Umbilical cord (tissue), 2 donors: ENCODE measurements at places on chromosomes 6 and 20.

- DNase-seq, result no peak
Observed at GRCh38 chr6:35391240-35391968, 49.0 kb downstream of the PPARD start.

DNA sequence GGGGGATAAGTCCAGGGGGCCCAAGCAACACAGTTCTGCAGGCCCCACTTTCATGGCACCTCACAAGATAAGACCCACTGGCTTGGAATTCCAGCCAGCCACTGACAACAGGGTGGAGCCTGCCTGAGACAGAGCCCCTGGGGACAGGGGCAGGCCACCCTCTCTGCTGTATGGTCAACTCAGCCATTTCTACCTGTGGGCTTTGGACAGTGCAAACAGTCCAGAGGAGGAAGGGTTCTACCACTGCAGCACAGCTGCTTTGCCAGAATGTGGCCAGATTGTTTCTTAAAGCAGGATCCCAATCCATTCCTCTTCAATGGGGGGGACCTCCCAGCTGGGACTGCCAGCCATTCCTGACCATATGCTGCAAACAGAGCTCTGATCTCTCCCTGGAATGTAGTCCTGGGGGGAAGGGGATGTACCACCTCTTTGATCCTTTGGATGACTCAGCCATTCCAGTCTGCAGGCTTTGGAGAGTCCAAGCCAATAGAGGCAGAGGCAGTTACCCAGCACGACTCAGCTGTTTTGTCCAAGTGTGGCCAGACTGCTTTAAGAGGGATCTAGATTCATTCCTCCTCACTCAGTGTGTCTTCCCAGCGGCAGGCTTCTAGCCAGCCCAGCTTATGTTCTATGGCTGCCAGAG lies 842.2 kb downstream of the EPHA7 start:
- no peak for DNase-seq

DNA sequence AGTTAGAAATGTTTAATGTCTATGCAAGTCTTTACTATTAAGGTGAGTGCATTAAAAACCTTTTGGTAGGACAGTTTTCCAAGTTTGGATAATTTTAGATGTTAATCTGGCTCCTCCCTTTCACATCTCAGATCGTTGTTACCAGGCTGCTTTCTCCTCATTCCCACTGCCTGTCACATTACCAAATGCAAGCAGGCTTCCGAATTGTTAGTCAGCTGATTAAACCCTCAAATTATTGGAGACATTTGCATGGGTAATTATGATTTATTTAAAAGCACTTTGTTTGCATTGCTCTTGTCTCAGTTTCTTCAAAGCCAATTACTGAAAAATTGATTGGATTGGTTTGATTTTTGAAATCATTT lies 816.5 kb downstream of the KIF16B start:
- DNase-seq, result no peak

- no peak for DNase-seq
Observed at GRCh38 chr20:43960231-43960630, 45.6 kb downstream of the TOX2 start.

DNA sequence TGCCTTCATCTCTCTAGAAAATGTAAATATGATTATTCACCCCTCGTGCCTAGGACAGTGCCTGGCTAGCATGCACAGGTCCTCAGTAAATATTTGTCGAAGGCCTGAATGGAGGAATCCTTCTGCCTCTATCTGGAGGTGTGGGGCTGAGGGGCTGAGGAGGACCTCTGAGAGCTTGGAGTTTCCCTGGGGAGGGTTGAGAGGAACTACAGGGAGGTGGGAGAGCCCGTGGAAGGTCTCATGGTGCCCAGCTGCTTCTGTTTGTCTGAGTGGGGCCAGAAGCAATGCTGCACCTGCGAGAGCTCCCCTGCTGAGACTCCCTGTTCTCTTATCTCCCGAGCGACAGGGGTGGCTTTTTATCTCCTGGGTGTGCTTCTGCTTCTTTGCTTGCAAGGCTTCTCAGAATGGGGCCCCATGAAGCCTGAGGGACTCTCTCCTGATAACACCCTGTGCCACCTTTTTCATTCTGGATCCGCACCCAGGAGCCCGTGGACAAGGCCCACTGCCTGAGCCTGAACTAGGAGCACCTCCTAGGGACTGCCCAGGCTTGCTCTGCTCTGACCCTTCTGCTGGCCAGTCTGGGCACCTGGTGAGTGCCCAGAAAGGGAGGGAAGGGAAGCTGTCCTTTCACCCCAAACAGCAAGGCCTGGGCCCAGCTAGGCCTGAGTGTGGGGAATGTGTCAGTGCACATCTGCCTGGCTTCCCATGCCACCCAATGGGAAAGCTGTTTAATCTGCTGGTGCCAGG lies 2.4 kb downstream of the SLC29A1 start:
- no peak for DNase-seq

DNA sequence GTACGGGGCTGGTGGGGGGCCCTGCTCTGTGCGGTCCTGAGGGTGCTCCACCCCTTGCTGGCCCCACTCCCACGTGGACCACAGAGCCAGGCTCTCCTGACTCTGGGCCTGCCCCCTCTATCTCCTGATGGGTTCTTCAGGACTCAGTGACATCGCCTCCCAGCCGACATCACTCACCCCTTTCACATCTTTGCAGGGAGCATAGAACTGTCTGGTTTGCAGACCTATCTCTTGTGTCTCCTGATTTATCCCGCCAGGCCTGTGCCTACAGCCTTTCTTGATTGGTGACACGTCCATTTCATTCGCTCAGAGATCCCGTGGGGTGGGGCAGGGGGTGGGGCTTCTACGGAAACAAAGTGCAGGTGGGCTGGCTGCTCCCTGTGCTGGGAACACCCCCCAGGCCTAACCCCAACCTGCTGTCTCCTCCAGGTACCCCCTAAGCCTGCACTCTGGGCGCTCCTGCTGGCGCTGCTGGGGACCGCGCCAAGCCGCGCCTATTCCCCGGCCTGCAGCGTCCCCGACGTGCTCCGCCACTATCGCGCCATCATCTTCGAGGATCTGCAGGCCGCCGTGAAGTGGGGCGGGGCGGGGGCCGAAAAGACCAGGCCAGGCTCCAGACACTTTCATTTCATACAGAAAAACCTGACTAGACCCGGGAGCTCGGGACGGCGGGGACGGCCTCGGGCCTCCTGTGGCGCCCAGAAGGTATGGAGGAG lies 1.7 kb downstream of the C20orf204 start:
- no peak for DNase-seq

DNA sequence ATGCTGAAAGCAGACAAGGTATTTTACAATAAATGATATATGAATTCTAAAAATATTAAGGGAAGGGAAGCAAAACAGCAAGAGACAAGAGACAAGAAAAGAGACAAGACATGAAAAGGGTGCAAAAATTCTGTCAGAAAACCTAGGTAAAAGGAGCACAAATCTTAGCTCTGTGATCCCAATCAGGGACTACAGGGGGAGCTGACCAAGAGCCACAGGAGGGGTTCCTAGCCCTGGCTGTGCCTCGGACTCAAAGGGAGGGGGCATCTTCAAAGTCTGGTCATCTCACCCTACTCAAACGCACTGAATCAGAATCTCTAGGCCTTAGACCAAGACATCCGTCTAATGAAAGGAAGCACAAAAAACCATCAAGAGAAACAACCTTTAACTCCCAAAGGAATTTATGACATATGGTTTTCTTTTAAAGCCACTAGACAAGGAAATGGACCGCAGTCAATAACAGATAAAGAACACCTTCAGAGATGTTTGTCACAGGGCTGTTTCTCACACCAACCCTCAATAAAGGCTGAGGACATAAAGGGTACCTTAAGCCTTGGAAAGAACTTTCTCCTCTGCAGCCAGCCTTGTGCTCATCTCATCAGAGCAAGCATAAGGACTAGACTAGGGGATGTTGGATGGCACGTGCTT lies 130.4 kb upstream of the CDYL start:
- no peak for DNase-seq

DNA sequence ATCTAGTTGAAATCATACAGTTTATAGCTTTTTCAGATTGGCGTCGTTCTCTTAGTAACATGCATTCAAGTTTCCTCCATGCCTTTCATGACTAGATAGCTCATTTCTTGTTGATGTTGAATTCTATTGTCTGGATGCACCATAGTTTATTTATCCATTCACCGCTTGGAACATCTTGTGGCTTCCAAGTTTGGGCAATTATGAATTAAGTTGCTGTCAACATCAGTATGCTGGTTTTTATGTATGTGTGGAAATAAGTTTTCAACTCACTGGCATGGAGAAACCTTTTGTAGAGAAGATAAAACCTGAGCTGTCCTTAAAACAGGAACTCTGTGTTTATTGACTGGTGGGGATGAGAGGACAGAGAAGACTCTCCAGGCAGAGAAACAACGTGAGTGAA lies 248.0 kb downstream of the CDC5L start:
- DNase-seq, result no peak

DNA sequence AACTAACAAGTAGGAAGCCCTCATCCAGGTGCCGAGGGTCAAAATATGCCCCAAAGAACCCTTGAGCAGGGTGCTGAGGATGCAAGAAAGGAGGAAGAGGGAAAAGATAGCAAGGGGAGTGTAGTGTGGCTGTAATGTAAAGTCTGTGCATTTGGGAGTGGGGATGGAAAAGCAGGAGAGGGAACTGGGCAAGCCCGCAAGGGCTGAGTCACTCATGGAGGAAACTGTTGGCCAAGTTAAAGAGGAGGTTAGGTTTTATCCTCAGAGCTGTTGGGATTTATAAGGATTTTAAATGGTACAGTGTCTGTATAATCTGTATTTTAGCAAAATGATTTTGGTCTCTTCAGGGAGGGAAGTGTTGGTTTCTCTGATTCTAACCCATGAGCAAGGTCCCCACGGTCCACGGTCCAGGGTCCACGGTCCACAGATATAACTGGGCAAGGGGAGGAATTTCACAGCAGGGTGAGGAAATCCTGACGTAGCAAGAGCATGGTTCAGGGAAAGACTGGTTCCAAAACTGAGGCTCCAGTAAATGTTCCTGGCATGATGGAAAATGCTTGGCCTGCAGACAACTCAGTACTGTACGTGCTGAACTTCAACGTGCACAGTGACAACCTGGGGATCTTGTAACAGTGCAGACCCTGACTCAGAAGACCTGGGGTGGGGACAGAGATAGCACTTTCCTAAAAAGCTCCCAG lies 759.8 kb downstream of the PTPRT start:
- peak; percentile 90 for DNase-seq

GRCh38 chr6:119079283-119079809 lies 882 bp upstream of the FAM184A start:
- no peak for DNase-seq

DNA sequence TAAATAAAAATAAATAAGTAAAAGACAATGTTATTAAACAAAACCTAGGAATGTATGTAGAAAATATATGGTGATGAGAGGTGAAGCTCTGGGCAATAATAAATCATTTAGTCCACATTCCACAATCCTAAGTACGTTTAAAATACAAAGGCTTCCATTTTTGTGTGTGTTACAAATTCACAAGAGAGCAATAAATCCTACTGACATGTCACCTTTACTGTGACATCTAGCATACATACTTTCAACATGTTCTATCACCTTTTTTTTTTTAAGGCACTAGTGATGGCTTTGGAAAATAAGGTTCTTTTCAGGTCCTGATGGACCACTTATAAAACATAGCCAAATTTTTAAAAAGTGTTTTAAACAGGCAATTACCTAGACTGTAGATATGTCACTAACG lies 12.0 kb downstream of the REV3L start:
- DNase-seq, result no peak

DNA sequence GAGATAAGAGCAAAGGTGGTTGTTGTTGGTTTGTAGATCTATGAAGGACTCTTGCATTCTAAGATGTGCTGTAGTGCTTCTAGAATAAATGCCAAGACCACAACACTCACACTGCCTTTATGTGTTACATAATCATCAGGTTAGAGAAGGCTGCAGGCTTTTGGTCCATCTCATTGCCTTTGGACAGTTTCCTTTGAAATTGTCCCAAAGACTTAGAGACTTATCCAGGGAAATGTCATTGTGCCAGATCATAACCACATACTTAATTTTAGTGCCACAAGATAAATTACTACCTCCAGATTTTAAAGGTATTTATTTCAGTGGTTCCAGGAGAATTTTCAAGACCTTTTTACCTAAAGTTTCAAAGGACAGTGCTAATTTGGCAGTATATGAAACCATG lies 666.6 kb upstream of the CITED2 start:
- DNase-seq, result no peak

GRCh38 chr6:113882336-113883022 lies 25.3 kb downstream of the MARCKS start:
- DNase-seq, result no peak

DNA sequence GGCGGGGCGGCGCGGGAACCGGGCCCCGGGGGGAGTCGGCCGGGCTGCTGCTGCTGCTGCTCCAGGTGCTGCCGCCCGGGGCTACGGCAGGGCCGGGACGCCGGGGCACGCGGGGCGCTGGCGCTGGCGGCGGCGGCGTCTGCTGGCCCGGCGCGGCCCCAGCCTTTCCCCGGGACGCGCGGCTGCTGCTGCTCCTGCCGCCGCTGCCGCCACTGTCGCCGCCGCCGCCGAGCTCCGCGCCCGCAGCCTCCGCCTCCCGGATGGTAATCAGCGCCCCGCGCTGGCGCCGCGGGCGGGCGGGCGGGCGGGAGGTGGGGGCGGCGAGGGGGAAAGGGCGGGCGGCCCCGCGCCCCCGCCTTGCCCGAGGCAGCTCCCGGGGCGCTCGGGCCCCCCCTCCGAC lies 306 bp downstream of the EBF4 start:
- no peak for DNase-seq

DNA sequence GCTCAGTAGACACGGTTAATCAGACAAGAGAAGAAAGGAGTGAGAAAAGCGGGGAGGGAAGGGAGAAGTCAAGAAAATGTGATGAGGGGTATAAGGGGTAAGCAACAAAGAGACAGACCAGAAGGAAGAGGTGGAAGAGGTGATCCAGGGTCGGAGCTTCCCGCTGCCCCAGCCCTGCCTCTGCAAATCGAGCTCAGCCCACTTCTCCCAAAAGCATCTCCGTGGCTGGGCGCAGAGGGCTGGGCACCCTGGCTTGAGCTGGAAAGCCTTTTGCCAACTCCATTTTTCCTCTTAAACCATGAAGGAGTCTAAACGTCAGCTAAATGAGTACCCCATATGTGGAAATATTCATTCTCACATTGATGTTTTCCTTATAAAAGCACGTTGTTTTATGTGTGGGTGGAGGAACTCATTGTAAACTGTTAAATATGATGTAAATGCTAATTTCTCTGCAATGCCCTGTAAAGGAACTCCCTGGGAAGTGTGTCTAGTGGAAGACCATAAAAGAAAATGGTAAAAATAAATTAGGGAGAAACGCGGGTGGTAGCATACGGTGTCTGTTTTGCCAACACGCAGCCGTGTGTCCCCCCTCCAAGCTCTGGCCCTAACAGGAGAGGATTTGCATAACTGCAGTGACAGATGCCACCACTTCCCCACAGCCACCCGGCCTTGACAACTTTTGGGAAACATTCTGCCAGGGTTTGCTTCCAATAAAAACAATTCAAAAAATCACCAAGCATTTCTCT lies 55.2 kb upstream of the MAFB start:
- no peak for DNase-seq

GRCh38 chr20:17873410-17874270 lies 95.0 kb downstream of the SNX5 start:
- DNase-seq, result peak; percentile 99

GRCh38 chr6:113719064-113719463 lies 138.1 kb upstream of the MARCKS start:
- no peak for DNase-seq

DNA sequence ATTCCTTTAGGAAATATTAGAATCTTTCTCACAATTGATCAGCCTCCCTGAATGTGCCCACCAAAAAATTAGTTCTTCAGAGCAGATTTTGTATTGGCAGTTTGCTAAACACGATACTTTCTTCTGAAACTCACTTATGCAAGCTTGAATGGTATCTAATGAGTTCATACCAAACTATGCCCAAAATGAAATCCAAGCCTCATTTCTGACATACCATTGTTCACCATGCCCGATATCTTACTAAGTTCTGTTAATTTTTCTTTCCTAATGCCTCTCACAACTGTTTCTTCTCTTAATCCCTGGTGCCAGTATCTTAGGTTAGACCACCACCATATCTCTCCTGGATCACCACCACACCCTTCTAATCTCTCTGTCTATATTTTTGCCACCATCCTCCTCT lies 755.9 kb downstream of the KIF16B start:
- DNase-seq, result no peak
